Iris pigment epithelial cell (primary cell): ENCODE measurements at places on chromosomes 16 and 17.
A peak's percentile ranks its signal among the peaks of the same experiment; 100 is the strongest.

DNA sequence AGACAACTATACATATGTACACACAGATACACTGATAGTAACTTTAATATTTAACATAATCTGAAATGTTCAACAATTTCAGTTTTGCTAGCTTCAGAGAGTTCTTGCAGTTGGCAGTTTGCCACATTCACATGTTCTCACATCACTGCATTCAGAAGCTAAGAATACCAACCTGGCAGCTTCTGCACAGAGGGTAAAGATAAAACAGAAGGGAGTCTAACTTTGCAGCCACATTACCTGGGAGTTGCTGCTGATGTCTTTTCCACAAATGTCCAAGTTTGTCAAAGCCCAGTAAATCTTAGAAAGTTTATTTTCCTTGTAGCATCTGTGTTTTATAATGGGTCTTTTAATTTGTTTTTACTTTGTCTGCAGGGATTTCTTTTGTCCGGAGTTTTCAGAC, 332.0 kb downstream of the BCAS3 start:
- peak; percentile 45 for DNase-seq

DNA sequence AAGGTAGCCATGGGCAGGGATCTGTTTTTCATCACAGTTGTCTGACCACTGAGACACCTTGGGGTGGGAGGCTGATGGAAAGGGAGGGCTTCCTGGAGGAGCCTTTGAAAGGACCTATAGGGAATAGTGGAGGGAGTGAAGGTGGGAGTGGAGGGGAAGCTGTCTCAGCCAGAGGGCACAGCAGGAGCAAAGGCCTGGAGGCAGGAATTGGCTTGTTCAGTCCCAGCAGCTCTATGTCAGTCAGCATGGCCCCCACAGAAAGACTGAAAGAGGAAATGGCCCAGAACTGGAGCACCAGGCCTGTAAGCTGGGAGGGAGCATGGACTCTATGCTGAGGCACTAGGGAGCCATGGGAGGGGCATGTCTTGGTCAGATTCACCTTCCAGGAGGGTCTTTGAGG, 12.8 kb upstream of the CBFB start:
- DNase-seq, result no peak

DNA sequence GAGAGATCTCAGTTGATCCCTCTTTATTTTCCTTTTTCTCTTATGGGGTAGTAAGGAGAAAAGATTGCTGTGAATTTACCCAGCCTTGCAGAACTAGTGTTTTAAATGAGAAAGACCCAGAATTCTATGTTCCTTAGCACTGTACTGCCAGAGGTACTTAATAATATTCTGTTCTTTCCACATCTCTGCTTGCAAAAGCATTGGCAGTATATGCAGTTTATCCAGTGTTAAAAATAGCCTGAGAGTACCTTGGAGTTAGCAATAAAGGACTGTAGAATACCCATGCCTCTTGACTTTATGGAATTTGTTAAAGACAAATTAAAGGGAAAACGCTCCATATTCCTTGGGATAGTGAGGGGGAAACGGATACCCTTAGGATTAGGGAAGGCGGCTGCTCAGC, 11.9 kb downstream of the SLC7A6 start:
- DNase-seq, result no peak

DNA sequence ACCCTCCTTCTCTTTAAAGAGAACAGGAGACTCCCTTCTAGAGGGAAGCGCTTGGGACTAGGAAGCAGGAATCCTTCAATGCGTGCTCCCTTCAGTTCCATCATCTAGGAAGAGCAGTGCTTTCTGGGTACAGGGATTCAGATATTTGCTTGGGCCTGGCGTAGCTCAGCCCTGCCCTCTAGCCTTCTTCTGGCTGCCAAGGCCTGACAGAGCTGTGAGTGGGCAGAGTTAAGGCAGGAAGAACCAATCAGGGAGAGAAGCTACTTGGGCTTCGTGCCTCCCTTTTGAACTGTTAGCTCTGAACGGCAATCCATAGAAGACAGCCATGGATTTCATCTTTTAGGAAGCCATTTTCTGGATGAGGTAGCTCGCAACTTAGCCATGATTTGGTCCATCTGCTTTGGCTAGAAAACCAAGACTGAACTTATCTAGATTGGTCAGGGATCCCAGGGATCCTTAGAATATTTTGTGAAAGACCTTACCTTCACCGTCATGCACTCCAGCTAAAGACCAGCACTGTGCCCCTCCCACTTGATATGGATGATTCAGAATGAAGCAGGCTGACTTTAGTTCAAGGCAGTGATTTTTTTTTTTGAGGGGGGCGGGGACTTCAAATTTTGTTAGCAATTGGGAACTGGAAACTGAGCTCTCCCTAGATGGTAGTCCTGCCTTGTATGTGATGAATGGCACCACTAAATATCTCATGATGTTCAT, 2.5 kb upstream of the CORO6 start:
- no peak for DNase-seq

DNA sequence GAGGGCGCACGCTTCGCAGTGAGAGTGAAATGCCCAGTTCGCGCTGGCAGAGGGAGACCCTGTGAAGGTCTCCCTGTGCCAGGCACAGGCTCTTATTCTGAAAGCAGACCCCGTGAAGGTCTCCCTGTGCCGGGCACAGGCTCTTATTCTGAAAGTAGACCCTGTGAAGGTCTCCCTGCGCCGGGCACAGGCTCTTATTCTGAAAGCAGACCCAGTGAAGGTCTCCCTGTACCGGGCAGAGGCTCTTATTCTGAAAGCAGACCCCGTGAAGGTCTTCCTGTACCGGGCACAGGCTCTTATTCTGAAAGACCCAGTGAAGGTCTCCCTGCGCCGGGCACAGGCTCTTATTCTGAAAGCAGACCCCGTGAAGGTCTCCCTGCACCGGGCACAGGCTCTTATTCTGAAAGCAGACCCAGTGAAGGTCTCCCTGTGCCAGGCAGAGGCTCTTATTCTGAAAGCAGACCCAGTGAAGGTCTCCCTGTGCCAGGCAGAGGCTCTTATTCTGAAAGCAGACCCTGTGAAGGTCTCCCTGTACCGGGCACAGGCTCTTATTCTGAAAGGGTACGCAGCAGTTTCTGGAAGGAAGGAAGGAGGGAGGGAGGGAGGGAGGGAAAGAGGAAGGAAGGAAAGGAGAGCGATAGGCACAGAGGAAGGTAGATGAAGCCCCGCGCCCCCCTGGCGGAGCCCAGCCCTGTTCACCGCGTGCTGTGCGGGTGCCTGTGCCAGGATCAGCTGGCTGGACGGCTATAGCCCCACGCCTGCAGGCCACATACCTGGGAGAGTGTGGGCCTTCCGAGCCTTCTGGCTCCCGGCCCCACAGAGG, 55.3 kb downstream of the WDR45B start:
- DNase-seq, result peak; percentile 74

GRCh38 chr16:25018972-25019617, 3.9 kb upstream of the ARHGAP17 start:
- DNase-seq, result no peak

- DNase-seq, result no peak
Observed at GRCh38 chr16:4301968-4302367, 13.9 kb upstream of the GLIS2 start.

DNA sequence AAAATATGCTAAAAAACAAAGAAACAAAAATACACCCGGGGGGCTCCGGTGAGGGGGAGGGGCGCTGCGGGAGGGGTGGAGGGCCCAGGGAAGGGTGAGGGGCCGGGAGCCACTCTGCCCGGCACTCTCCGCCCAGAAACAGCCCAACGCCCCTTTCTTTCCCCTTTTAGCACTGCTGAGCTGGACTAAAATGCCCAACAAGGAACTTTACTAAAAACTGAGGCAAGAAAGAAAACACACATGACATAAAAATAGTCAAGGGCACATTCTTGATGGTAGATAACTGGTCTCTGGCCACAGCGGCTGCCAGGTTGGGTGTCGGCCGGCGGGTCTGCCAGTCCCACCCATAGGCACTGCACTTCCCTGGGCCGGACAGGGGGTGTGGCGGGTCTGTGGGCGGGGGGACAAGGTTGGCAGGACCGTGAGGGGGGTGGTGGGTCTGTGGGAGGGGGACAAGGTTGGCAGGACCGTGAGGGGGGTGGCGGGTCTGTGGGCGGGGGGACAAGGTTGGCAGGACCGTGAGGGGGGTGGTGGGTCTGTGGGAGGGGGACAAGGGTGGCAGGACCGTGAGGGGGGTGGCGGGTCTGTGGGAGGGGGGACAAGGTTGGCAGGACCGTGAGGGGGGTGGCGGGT, 20.9 kb downstream of the METRNL start:
- DNase-seq, result no peak

GRCh38 chr16:16930309-16931000, 540.3 kb downstream of the XYLT1 start:
- no peak for DNase-seq

- DNase-seq, result peak; percentile 82
Observed at GRCh38 chr17:38702166-38702915, 2.7 kb upstream of the MLLT6 start.

- no peak for DNase-seq
Observed at GRCh38 chr16:17567455-17567854, 96.7 kb upstream of the XYLT1 start.

- peak; percentile 46 for DNase-seq
Observed at GRCh38 chr17:36851250-36851649, 86.0 kb upstream of the LHX1 start.

DNA sequence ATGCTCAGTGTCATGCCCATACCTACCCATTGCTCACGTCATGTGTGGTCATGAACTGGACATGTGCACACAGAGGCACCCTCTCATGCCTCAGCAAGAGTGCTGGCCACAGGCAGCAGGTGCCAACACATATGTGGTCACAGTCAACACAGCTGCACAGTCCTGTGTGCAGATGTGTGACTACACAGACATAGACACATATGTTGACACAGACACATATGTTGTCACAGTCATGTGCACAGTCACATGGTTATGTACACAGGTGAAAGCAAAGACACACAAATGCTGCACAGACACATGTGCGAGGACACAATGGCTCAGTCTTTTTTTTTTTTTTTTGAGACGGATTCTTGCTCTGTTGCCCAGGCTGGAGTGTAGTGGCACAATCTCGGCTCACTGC, 11.3 kb downstream of the SLC4A1 start:
- no peak for DNase-seq

DNA sequence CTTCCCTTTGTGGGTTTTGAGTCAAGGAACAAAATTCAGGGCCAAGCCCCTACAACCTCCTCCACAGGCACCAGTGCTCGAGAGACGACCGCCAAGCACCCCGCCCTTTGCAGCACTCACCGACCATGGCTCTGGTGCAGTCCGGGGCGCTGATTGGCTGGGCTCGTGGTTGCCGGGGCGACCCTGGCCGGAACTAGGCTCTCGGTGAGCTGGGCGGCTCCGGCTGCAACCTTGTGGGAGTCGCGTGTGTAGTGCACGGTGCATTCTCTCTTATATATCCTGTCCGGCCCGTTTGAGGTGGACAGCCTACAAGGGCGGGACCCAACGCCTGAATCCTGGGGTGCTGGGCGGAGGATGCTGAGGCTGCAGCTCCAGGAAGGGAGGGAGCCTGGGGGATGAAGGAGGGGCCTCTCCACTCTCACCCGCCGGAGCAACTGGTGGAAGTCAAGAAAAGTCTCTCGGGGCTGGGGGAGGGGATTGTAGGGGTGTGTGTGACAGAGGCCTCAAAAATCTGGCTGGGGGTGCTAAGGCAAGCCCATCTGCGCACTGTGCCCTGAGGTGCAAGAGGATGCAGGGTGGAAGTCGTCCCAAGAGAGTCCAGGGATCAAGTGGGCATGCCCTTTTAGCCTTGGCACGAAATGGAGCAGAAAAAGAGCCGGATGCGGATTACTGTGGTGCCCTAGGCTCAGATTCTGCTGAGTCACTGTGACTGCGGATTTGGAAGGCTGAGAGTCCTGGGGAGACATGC, at the start of gene NQO1:
Gene NQO1, minus strand, starts transcription at position 248 of the 748 bp plus-strand sequence. Its CDS starts 121 bp downstream, at position 127.
- peak; percentile 98 for DNase-seq

- DNase-seq, result no peak
Observed at GRCh38 chr17:4535667-4536258, 19.4 kb downstream of the MYBBP1A start.

GRCh38 chr17:8698162-8698971, 46.3 kb downstream of the CCDC42 start:
- peak; percentile 72 for DNase-seq

- no peak for DNase-seq
Observed at GRCh38 chr16:62050793-62051192, 14.6 kb upstream of the CDH8 start.

DNA sequence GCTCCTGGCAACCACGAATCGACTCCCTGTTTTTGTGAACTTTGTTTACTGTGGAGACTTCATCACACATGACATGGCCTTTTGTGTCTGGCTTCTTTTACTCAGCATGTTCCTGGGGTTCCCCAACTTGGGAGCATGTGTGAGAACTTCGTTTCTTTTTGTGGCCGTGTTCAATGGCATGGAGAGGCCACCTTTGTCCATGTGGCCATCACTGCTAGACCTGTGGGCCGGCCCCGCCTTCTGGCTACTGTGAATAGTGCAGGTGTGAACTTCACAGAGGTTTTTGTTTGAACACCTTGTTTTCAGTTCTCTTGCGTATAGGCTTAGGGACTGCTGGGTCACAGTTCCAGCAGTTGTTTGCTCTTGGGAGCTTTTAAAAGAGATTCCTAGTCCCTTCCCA, 5.7 kb upstream of the SLC38A8 start:
- DNase-seq, result no peak

DNA sequence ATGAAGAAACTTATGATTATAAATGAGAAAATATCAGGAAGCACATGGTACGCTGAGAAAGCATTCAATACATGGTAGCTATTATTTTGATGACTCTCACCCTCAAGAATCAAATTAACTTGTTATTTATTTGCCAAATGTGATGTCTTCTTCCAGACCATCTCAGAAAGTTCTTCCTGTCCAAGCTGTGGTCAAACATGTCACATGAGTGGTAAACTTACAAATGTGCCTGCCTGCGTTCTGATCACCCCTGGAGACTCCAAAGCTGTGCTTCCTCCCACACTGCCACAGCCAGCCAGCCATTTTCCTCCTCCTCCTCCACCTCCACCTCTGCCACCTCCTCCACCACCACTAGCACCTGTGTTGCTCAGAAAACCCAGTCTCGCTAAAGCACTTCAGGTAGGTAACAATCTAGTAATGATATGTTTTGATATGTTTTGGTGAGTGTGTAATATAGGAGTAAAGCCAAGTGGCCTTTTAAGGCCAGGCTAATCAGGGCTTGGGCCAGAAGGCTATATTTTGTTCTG, 16.4 kb upstream of the SMG8 start:
- DNase-seq, result no peak

- DNase-seq, result no peak
Observed at GRCh38 chr16:8916541-8917225, 34.5 kb downstream of the LITAFD start.

GRCh38 chr16:11254913-11255736, 879 bp downstream of the SOCS1 start:
- DNase-seq, result peak; percentile 71

- DNase-seq, result no peak
Observed at GRCh38 chr16:86022381-86022960, 123.5 kb downstream of the IRF8 start.

DNA sequence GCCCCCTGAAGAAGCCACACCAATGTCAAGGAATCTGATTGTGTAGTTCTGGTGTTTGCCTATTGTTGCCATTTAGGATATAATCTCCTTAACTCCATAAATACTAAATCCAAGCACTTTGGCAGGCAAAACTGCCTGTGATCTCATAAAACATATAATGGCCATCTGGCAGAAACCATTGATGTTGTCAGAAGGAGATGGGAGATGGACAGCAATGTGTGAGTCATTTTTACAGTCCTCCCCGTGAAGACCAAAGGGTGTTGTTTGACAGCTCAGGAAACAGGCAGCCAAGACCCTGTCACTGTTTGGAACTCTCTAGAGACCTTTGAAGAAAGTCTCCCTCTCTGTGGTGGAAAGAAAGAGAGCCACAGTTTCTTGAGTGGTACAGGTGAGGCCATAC, 454.1 kb downstream of the HS3ST3B1 start:
- peak; percentile 46 for DNase-seq

GRCh38 chr16:64974381-64974780, 147.5 kb downstream of the CDH11 start:
- no peak for DNase-seq

GRCh38 chr17:78896091-78896833, 6.7 kb downstream of the CEP295NL start:
- DNase-seq, result no peak
